Stimulated activated CD8-positive, alpha-beta memory T cell treated with anti-CD3 and anti-CD28 coated beads, Interleukin-7, amount 100 ng/mL, for 24 hours (primary cell): ENCODE measurements at places on chromosomes 13 and 19.
A peak's percentile ranks its signal among the peaks of the same experiment; 100 is the strongest.

- no peak for DNase-seq
These were observed 38.7 kb upstream of the ZNF766 start for GRCh38 chr19:52230685-52231084.

- DNase-seq: no peak
These were observed 60.0 kb downstream of the VWA8 start for GRCh38 chr13:41900918-41901317.

- no peak for DNase-seq
These were observed 55.9 kb downstream of the ATP7B start for GRCh38 chr13:51955281-51955771.

GRCh38 chr19:5434970-5435641, 20.1 kb upstream of the ZNRF4 start:
- DNase-seq: peak; percentile 15

DNA sequence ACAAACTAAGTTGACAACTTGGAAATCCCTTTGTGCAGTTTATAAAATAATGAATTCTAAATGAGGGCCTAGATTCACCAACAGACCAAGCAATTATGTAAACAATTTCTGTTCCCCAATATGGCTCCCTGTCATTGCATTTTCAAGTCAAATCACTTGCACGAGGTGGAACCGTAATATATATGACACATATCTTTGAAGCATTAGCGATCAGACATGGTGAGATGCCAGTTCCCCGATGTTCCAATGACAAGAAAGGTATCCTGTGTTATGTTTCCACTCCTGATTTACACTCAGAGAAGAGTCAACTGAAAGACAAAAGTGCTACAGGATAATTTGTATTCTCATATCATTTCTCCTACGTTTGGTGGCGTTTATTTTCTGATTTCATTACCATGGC, 108.5 kb upstream of the TDRD3 start:
- DNase-seq: no peak

DNA sequence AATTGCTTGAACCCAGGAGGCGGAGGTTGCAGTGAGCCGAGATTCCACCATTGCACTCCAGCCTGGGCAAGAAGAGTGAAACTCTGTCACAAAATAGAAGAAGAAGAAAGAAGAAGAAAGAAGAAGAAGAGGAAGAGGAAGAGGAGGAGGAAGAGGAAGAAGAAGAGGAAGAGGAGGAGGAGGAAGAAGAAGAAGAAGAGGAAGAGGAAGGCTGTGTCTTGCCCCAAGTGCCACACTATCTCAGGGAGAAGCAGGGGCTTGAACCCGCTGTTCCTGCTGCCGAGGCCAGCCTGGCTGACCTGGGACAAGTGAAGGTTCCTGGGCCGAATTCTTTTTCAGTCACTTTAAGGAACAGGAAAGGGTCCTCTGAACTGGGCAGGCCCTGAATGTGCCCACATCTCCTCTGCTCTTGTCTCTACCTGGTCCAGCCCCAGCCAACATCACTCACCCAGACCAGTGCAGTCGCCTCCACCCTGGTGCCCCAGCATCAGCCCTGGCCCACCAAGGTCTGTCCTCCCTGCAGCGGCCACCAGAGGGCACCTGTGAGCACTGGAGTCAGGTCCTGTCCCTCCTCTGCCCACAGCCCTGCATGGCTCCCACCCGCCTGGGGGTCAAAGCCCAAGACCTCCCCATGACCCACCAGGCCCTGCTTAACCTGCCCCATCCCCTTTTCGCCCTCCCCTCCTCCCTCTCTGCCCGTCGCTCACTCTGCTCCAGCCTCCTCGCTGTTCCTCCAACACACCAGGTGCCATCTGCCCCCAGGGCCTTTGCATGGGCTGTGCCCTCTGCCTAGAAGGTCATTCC, 20.0 kb downstream of the TICAM1 start:
- peak; percentile 92 for DNase-seq

DNA sequence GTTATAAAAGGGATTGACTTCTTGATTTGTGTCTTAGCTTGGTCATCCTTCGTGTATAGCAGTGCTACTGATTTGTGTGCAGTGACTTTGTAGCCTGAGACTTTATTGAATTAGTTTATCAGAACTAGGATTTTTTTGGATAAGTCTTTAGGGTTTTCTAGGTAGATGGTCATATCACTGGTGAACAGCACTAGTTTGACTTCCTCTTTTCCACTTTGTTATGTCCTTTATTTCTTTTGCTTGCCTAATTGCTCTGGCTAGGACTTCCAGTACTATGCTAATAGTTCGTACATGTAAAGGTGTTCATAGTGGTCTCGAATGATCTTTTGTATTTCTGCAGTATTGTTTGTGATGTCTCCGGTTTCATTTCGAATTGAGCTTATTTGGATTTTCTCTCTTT, 145.4 kb downstream of the DNAJC3 start:
- DNase-seq: no peak

DNA sequence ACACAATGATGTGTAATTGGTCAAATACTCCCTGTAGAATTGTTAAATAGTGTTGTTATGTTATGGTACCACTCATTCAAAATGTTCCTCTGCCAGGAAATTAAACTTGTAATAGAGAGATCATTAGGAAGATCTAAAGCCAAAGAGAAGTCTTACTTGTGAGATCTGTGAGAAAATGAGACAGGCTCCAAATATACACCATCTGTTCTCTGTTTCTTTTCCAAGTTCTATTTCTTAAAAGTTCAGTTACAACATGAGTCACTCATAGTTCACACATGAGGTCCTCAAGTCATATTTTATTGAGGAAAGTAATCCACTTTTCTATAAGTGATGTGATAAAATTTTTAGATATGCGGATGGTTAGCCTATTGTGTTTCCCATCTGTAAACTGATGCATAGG, 1038.1 kb upstream of the PRR20A start:
- DNase-seq: no peak

- DNase-seq: no peak
These were observed 72.8 kb upstream of the PCDH8 start for GRCh38 chr13:52921194-52921593.

- DNase-seq: no peak
These were observed 9.6 kb upstream of the TPM4 start for GRCh38 chr19:16066611-16067104.

GRCh38 chr13:33230178-33230881, 55.2 kb downstream of the STARD13 start:
- DNase-seq: no peak

- peak; percentile 85 for DNase-seq
These were observed at the start of gene STXBP2 for GRCh38 chr19:7636691-7637373. TSS of gene STXBP2 (plus strand) at chr19:7637110. CDS start at chr19:7637150, 40 bp downstream.

- no peak for DNase-seq
These were observed 84.5 kb upstream of the FRY start for GRCh38 chr13:31947105-31947504.

DNA sequence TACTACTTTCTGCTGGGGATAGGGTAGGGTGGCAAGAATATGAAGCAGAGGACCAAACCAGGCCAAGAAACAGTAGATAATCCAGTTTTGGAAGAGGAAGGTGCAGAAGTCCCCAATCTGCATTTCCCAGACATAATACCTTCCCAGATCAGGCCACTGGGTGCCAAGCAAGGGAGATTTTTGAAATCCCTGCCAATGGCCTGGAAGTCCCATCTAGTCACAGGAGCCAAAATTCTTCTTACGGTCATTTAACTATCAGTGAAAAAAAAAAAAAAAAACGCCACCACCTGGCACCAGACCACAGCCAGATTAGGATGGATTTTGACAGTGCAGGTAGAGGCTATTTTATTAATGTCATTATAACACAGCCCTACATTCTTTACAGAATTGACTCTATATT, 57.8 kb downstream of the ZC3H13 start:
- DNase-seq: no peak

DNA sequence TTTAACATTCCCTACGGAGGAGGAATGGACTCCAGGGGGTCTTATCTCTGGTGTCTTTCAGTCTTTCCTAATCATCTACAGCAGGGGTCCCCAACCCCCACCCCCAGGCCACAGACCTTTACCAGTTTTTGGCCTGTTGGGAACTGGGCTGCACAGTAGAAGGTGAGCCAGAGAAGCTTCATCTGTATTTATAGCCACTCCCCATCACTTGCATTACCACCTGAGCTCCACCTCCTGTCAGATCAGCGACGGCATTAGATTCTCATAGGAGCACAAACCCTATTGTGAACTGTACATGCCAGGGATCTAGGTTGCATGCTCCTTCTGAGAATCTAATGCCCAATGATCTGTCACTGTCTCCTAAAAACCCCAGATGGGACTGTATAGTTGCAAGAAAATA, 120.0 kb upstream of the TMTC4 start:
- DNase-seq: no peak

DNA sequence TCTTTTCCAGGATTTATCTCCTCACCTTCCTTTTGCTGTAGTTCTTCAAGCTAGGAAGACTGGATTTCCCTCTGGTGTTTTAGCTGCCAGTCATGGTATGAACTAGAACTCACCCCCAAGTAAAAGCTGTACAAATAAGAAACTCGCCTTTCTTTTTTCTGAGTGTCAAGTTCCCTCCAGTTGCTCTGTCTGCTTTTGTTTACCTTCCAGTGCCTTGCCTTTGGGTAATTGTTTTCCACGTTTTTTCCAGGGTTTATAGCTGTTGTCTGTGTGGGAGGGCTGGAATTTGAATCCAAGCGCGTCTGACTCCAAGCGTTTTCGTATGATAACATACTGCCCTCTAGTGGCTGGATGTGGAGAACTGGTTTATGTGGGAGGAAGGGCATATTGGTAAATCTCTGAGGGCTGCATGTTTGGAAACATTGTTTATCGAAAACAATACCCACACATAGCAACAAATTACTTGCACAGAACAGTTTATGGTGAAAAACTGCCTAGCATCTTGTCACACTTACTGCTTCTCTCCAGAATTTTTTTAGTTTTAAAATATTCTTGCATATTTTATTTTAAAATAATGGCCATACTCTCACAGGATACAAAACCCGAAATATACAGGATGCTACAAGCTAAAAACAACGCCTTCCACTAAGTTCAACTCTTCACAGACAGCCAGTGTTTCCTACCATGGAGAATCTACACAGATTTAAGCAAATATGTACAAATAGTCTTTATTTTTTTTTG, 19.2 kb downstream of the RCN3 start:
- no peak for DNase-seq

- DNase-seq: no peak
These were observed 12.9 kb downstream of the NHLRC3 start for GRCh38 chr13:39051157-39051556.
